ENCODE measurements at places on chromosomes 6 and 20.

- no peak for DNase-seq
Measured at GRCh38 chr6:151303231-151303630, 63.5 kb downstream of the AKAP12 start.

- no peak for DNase-seq
Measured at GRCh38 chr6:11968241-11968806, 43.8 kb upstream of the HIVEP1 start.

- no peak for DNase-seq
Measured at GRCh38 chr6:138609801-138610430, 110.6 kb upstream of the NHSL1 start.

DNA sequence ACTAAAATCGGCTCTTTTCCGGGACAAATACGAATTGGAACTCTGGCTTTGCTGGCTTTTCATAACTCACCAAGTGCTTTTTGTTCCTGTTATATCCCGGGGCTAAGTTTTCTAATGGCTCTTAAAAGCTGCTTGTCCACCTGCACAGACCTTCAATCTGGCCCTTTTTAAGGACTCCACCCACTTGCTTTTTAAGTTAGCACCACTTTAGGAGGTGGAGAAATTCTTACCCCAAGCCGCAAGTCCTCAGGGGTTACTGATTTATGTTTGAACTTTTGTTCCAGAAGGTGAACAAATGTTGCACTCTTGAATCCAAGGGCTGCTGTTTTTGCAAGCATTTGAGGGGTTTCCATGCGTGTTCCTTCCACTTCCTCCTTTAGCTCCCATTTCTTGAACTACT lies 37.8 kb downstream of the FAM184A start:
- DNase-seq: no peak

GRCh38 chr6:17165383-17165782 lies 63.5 kb downstream of the STMND1 start:
- no peak for DNase-seq

- no peak for DNase-seq
Measured at GRCh38 chr6:139308936-139309603, 17.3 kb upstream of the TXLNB start.

DNA sequence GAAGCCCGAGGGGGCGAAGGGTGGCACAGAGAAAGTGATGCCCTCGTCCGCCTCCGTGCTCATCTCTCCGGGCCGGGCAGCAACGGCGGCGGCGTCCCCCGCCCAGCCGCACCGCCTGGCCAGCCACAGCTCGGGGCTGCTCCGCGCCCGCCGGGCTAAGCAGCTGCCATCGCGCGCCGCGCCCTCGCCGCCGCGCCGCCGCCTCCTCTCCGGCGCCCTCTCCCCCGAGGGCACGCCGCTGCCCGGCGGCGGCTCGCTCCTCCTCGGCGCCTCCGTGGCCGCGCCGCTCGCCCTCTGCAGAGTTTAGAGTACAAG lies 225 bp downstream of the MAP3K5 start:
- DNase-seq: no peak

- no peak for DNase-seq
Measured at GRCh38 chr6:128242765-128243403, 277.5 kb downstream of the PTPRK start.

DNA sequence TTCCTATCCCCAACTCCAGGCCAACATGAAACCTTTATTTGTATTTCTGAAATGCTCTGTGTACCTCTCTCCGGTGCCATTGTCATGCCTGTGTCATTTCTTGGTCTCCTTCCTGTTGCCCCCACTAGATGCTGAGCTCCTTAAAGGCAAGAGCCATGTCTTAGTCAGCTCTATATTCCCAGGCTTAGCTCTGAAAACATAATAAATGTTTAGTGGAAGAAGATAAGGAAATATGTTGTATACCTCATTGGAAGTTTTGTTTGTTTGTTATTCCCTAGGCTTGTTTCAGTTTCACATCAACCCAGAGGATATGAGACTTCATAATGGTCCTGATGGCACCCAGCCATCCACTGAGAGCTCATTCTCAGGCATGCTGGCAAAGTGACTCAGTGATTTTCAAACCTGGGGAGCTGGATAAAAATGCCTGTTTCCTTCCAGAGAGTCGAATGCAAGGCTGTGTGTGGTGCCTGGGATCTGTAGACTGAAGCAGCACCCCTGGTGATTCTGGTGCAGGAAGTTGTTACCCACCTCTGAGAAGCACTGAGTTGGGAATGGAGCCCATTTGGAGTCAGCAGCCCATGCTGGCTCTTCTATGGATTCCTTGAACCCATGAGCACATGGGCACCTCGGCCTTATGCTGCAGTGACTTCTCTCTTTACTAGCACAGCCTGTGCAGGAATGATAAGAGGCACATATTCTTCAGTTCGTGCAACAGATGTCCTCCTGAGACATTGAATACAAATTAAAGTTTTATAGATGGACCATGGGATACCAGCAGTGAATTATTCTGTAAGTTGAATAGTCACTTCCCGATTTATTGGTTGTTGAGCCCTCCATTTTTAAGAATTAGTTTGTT lies 205.2 kb downstream of the FARS2 start:
- no peak for DNase-seq

Measured in NCI-H510A treated with DMSO at 0.1 percent for 48 hours (cell line).